Glutamatergic neuron (in vitro differentiated cells): ENCODE measurements at places on chromosomes 1 and 21. TPM values are rescaled to one million over a fixed set of nuclear protein-coding genes. Genes with fewer than 3 reads are reported as not detected.
A peak's percentile ranks its signal among the peaks of the same experiment; 100 is the strongest.

GRCh38 chr1:160158031-160158430, 6.6 kb downstream of the ATP1A4 start:
- no peaks in the 10 kb centered on the region for H3K27me3 ChIP-seq
- no peak for DNase-seq
- H3K36me3 ChIP-seq = no peaks in the 10 kb centered on the region
- H3K4me1 ChIP-seq = no peaks in the 10 kb centered on the region

DNA sequence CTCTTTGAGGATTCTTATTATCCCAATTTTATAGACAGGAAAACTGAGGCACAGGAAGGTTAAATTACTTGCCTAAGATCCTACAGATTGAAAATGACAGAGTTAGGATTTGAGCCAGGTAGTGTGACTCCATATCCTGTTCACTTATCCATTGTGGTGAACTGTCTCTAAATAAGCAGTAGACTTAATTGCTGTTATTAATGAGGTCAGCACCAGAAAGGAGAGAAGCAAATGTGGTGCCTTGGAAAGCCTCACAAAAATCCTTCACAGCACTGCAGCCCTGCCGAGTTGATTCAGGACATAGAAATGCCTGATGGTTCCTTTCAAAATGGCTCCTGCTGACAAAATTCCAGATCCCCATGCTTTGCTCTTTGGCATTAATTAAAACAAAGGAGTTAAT, 193.3 kb upstream of the BEND5 start:
- H3K36me3 ChIP-seq = no peaks in the 10 kb centered on the region
- no peak for DNase-seq
- no peaks in the 10 kb centered on the region for H3K4me1 ChIP-seq
- no peaks in the 10 kb centered on the region for H3K27me3 ChIP-seq
- H3K27ac ChIP-seq = no peak overlapping the region

GBP4 gene
- total RNA-seq = not detected

USP24 gene
- total RNA-seq = 54.6 TPM

DNA sequence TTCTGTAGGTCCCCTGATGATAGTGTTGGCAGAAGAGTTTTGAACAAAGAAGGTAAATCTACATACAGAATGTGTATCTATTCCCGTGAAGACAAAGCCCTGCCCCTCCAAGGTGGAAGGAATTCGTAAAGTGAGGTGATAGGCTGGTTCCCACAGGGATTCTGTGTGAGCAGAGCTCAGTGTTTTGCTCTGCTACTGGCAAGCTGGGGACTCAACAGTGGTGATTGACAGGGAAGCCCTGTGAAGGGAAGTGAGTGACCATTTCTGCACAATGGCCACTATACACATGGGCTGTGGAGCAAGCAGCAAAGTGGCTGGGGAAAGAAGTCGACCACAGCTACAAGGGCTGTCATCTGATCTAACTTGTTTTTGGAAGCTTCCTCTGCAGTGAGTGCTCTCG, 90.0 kb upstream of the LRRN2 start:
- H3K27ac ChIP-seq = no peak overlapping the region
- DNase-seq = no peak
- peaks cover 3% of the 10 kb centered on the region for H3K27me3 ChIP-seq
- H3K36me3 ChIP-seq = no peaks in the 10 kb centered on the region
- H3K4me1 ChIP-seq = no peaks in the 10 kb centered on the region

OLFML2B gene
- 56.5 TPM for total RNA-seq

DNA sequence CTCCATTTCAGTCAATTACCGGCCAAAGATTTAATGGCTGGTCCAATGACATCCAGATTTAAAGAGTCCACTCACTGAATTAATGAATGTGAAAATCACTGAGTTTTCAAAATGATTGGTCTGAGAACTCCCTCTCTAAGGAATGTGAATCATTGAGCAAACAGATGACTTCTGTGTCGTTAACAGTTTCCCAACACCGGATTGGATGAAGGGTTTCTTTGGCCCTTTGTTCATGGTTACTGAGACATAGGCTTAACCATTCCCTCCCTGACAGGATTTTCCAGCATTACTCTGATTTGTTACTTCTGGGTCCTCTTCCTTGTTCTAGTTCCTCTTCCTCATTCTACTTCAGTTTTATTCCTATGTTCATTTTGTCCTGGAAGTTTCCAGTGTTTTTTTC, 1.5 kb upstream of the CLDN17 start:
- no peak overlapping the region for H3K4me3 ChIP-seq
- no peak overlapping the region for H3K27ac ChIP-seq
- no peaks in the 10 kb centered on the region for H3K4me1 ChIP-seq

- H3K4me1 ChIP-seq = no peaks in the 10 kb centered on the region
- no peaks in the 10 kb centered on the region for H3K36me3 ChIP-seq
- DNase-seq = no peak
- H3K4me3 ChIP-seq = no peak overlapping the region
Measured at GRCh38 chr1:46481961-46482360, 7.7 kb upstream of the DMBX1 start.

GRCh38 chr1:14498839-14499238, 99.6 kb upstream of the KAZN start:
- no peak for DNase-seq
- peaks cover 3% of the 10 kb centered on the region for H3K4me1 ChIP-seq
- H3K36me3 ChIP-seq = no peaks in the 10 kb centered on the region
- peak overlapping the region; percentile 34 for H3K27ac ChIP-seq
- no peak overlapping the region for H3K4me3 ChIP-seq

- H3K27ac ChIP-seq = no peak overlapping the region
- no peaks in the 10 kb centered on the region for H3K36me3 ChIP-seq
- peaks cover 2% of the 10 kb centered on the region for H3K4me1 ChIP-seq
- no peak overlapping the region for H3K4me3 ChIP-seq
- DNase-seq = no peak
Measured at GRCh38 chr1:170732252-170732588, 68.3 kb downstream of the PRRX1 start.

TMEM125 gene
- not detected for total RNA-seq
